Thoracic aorta (tissue), 2 donors: ENCODE measurements at places on chromosomes 1 and 21.

DNA sequence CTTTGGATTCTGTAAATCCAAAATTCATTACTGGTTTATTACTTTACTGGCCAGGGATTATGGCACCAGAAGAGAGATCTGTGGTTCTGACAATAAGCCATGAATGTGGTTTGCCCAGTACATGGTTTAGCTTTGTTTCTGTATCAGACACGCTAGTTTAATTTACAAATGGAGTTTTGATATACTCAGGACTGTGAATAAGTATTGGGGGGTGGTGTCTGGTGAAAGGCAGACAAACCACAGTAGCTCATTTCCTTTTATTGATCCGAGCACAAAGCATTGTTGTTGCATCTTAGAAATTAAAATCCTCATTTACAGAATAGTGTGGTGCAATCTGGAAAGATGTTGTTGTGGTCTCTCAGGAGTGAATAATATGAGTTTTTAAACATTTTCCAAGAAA, 96.0 kb downstream of the ST6GALNAC3 start:
- no peak for DNase-seq

DNA sequence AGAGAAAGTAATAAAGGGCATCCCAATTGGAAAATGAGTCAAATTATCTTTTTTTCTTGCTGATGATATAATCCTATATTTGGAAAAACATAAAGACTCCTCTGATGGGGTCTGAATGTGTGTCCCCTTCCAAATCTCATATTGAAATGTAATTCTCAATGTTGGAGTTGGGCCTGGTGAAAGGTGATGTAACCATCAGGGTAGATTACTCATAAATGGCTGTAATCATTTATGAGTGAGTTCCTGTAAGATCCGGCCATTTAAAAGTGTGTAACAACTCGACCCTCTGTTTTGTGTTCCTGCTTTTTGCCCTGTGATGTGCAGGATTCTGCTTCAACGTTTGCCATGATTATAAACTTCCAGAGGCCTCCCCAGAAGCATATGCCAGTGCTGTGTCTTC, 44.3 kb upstream of the MAP1LC3C start:
- DNase-seq = no peak

GRCh38 chr1:145886390-145886789, 724 bp upstream of the ANKRD35 start:
- no peak for DNase-seq

GRCh38 chr1:14486401-14487201, 111.9 kb upstream of the KAZN start:
- DNase-seq = no peak

DNA sequence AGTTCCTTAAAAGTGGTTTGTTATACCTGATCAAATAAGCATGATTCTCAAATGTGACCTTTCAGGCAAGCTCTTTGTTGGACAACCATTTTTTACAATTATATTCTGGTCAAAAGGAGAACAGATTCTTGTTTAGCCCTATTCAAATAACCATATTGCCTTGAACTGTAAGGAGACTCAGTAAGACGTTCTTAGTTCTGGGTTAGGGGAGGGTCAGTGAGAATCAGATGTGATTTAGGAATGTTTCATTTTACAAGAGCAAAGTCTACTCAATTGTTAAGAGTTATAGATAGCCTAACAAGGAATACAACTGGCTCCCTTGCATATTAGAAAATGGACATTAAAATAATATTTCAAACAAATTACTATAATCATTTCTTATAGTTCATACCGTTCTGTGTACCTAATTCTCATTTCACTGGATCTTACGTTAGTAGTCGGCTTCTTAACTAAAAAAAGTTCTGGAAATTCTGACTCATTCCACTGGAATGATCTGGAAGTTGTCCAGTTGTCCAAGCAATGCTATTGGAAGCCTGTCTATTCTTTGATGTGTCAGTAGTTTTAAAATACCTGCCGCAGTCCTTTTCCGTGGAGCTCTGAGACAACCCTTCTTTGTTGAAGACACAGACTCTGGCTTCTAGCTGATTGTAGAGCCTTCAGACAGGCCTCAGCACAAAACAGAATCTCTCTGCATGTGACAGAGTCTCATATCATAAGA, 88.8 kb downstream of the MAST2 start:
- no peak for DNase-seq
